ENCODE measurements at places on chromosomes 4 and X.

- no peak for DNase-seq
These were observed 110.5 kb upstream of the PAK3 start for GRCh38 chrX:110985470-110985869.

DNA sequence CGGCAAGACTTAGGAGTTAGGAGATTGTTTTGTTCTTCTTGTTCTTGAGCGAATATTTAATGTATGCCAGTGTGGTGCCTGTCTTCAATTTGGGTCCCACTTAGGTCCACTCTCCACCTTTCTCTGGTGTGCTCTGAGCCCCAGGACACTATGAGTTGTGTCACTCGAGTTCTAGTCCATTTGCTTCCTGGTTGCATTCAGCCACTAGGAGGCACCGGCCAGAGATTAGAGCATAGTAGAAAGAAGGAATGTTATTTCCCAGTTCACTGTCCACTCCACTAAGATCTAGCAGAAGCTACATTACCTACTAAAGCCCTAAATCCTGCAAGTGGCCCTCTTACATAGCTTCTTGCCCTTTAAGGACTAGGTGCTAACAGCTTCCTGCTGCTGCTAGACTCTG, 326.9 kb downstream of the NAF1 start:
- no peak for DNase-seq

GRCh38 chrX:107699616-107700015, 71.3 kb downstream of the PRPS1 start:
- DNase-seq: no peak

- no peak for DNase-seq
These were observed 46.4 kb downstream of the SGMS2 start for GRCh38 chr4:107870916-107871786.

GRCh38 chrX:118448273-118448783, 47.3 kb upstream of the DOCK11 start:
- DNase-seq: no peak

- DNase-seq: no peak
These were observed 310.6 kb upstream of the AADAT start for GRCh38 chr4:170400361-170400760.

DNA sequence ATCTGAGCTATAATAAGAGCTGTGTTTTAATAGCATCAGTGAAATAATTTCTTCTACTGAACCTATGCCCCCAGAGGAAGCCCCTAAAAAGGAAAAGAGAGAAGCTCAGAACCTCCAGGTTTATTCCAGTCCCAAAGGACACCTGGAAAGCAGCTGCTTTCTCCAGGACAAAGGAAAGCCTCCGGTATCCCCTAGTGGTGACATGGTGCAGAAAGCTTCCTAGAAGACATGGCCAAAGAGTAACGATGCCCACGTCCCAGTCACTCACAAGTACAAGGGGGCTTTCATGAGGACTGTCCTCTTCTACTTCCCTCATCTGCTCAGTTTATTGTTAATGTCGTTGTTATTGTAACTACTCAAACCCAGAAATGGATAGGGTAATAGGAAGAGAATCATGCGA, 343.9 kb downstream of the UNC5C start:
- no peak for DNase-seq

- no peak for DNase-seq
These were observed 1.5 kb downstream of the USP51 start for GRCh38 chrX:55488006-55488592.

- DNase-seq: no peak
These were observed 23.7 kb downstream of the DOK7 start for GRCh38 chr4:3486541-3487540.

GRCh38 chr4:127219232-127219631, 413.5 kb upstream of the INTU start:
- no peak for DNase-seq

GRCh38 chr4:185892165-185892564, 80.2 kb upstream of the SORBS2 start:
- no peak for DNase-seq

DNA sequence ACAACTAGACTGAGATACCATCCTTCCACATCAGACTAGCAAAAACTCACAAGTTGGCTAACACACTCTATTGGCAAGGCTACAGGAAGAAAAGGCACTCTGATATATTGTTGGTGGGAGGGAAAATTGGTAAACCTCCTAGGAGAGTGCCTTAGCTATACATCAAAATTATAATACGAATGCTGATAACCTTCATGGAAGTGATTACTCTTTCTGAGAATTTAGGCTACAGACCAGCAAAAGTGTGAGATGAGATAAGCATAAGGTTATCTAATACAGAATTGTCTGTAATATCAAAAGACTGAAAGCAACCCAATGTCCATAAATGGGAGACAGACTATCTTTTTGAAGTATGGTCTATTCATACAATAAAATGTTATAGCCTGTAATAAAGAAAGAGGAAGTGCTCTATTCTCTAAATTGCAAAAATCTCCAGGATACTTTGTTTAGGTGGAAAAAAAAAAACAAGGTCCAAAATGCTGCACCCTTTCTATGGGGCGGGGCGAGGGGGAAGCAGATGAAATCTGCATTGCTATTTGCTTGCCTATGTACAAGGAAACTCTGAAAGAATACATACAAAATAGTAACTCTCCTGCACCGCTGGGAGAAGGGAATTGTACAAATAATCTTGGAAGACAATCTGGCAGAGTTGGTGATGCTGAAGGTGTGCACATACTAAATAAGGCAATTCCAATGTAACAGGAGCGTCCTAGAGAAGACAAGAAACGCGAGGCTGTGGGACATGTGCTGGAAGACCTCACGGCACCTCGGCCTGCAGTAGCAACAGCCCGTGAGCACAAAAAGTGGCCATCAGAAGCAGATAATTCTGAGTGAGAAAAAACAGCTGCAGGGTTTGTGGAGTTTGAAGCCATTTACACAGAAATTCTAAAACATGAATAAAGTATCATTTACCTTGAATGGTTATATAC, 109.7 kb downstream of the AFAP1 start:
- DNase-seq: no peak

- DNase-seq: no peak
These were observed 5.1 kb upstream of the TNIP2 start for GRCh38 chr4:2761035-2761923.

DNA sequence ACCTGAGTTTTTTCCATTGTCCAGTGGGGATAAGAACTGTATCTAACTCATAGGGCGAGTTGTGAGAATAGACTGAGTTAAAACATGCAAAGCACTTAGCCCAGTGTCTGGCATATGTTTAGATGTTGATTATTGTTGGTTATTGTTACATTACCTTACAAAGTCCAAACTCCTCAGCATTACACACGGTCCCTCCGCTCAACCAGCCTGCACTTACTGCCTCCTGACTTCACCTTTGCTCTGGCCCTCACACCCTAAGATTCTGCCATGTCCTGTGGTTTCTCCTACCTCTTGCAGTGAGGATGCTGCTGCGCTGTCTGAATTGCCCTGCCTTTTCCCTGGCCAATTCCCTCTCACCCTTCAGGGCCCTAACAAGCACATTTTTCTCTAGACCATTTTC, 302.2 kb upstream of the GALNT7 start:
- DNase-seq: no peak

- no peak for DNase-seq
These were observed 173.8 kb downstream of the IL15 start for GRCh38 chr4:141810038-141810711.

DNA sequence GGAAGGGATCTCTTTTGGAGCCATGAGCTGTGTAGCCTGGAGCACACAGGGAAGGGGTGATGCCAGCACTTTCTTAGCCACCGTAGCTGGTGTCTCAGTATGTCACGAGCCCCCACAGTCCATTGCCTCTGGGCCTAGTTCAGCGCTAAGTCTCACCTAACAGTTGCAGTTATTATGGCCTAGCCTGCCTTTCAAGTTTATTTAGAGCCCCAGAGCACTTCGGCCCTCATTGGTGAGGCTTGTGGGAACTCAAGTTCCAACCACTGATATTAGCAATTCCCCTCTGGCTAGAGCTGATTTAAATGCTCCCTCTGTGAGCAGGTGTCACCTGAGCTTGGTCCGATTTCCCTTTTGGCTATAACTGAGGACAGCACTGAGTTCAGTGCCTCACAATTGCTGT, 388.4 kb upstream of the MAOA start:
- no peak for DNase-seq

- DNase-seq: no peak
These were observed 18.0 kb downstream of the ARHGAP10 start for GRCh38 chr4:147749811-147750321.

DNA sequence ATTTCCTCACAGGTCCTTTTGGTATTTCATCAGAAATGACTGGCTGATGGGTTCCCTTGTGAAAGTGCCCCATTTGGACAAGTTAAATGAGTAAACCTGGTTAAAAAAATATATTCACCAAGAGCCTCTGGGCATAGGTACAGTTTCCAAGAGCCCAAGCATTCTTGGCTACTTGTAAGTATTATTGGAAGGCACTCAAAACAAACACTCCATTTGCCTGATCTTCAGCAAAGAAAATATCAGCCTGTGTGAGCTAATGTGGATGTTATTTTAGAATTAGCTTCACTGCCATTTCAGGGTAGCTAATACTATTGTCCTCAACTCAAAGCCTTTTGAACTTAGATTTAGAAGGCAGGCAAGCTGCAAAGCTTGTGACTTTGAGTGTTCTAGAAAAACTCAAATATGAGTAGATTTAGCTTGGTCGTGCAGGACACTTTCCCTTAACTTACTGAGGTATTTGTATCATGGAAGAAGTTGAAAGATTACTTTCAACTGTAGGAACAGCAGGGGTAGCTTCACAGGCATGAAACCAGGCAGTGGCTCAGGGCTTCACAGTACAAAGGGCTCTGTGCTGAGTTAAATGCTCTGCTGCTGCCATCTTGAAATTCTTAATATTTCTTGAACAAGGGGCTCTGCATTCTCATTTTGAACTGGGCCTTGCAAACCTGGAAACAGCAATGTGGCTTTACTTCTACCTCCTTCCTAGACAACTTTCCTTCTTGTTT, 177.2 kb downstream of the AMELX start:
- peak; percentile 66 for DNase-seq

- no peak for DNase-seq
These were observed 159.8 kb downstream of the SLC4A4 start for GRCh38 chr4:71498625-71499024.

DNA sequence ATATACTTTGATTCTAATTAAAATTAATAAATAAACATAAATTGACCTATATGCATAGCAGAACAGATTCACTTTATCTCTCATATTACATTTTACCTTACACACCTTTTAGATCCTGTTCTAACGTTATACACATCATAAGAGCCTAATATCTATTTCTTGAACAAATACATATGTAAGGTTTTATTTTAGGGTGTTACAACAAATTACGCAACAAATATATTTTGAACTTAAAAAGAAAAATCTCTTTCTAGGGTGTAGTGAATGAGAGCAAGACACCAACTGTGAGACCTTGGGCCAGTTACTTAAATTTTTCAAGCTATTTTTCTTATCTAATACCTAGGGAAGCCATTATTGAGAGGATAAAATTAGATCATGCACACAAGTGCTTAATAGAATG, 191.2 kb downstream of the CFAP299 start:
- DNase-seq: no peak

- no peak for DNase-seq
These were observed 127.8 kb upstream of the TBL1X start for GRCh38 chrX:9337046-9337445.

DNA sequence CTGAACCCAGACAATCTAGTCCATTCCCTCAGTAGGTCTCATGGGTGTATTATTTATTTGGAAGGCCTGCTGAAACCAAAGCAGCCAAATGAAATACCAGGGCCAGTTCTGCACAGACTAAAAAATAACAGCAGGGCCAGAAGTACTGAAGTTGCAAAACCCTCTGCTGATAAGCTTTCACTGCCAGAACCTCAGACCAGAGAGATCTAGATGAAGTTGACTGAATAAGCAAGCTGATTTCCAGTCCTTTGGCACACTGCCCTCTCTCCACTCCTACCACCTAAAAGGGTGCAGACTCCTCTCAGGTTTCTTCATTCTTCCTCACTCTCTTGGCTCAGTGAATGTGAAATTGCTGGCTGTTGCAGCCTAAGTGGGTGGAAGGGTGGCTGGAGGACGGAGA, 276.7 kb upstream of the KLF3 start:
- no peak for DNase-seq

GRCh38 chr4:109079731-109080130, 222.7 kb downstream of the COL25A1 start:
- no peak for DNase-seq

DNA sequence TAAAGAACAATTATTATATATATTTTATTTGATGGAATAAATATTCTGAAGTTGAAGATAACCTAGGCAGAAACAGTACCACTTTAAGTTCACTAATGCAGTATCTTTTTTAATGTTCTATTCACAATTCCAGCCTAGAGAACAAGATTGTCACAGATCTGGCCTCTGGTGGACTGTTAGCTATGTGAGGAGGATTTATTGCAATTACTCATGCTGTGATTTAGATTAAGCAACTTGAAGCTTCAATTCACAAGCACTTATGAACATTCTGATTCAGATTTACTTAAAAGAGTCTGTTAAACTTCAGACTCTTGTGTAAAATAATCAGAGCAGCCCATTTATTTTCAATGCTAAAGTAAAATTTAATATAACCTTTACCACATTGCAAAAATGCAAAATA, 1489.8 kb downstream of the STIM2 start:
- DNase-seq: peak; percentile 29

DNA sequence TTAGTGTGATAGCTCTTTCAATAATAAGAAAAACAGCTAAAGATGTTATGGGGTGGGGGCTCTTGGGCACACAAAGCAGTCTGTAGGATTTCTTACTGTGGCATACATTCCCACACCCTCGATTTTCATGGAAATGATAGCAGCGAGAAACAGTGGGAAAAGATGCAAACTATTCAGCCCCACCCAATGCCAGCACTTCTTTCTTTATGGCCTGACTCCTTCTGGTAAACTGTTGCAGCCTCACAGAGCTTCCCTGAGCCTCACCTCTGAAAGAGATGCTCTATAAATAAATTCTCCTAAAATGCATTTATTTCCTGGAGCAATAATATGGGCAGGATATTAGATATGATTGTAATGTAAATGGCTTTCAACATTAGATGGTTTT, 910 bp downstream of the ANK2 start:
- no peak for DNase-seq

GRCh38 chrX:8684201-8684965, 47.6 kb downstream of the ANOS1 start:
- DNase-seq: peak; percentile 13

GRCh38 chr4:10050261-10050661, 29.0 kb upstream of the SLC2A9 start:
- DNase-seq: no peak

- no peak for DNase-seq
These were observed 515.8 kb upstream of the EPHA5 start for GRCh38 chr4:66186095-66186494.

DNA sequence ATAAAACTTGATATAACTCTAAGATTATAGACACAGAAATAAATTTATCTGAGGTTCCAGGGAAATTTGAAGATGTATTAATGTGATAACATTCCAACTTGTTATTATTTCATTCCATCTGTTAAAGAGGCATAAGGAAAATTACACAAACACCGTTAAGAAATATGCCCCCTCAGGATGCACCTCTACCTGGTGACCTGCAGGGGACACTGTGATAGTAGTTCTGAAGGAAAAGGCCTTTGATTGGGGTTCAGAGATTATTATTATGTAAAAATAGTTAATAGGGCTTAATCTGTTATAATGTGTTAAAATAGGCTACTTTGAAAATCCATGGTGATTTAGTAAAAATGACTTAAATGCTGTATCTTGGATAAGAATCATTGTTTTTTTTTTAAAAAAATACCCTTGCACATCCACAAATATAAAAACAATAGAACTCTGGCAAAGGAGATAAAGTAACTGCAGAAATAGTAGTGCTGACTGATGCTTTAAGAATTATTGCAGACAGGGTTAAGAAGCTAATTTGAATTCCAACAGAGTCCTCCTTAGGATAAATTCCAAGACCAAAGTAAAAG, 6.1 kb upstream of the ABRAXAS1 start:
- peak; percentile 71 for DNase-seq
